ENCODE measurements at places on chromosomes 2 and 18. TPM values are rescaled to one million over a fixed set of nuclear protein-coding genes. Genes with fewer than 3 reads are reported as not detected.

DNA sequence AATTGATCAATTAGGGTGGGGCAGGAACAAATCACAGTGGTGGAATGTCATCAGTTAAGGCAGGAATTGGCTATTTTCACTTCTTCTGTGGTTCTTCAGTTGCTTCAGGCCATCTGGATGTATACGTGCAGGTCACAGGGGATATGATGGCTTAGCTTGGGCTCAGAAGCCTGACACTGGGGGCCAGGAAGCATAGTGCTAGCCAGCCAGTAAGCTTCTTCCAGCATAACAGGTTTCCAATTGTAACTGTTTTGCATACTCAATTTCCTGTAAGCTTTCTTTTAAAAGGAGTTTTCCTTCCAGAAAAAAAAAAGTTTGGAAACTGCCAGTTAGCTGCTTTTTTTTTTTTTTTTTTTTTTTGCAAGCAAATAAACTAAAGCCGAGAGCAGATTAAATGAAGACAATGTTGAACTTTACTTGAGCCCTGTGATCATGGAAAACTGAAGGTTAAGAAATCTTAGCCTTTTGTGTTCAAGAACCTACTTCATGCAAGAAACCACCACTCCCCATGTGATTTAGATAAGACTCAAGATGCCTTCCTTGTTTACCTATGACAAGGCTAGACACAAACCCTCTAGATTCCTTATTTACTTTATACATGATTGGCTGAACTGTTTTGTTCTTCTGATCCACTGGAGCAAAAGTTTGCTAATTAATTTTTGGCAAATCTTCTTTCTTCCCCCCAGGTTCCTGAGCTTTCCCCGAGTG lies 126.9 kb upstream of the LINC00305 start:
- no peak for DNase-seq

- DNase-seq: no peak
Observed at GRCh38 chr18:76756531-76757253, 65.7 kb upstream of the ZNF236 start.

The MLPH gene
- 57.8 TPM for total RNA-seq

DNA sequence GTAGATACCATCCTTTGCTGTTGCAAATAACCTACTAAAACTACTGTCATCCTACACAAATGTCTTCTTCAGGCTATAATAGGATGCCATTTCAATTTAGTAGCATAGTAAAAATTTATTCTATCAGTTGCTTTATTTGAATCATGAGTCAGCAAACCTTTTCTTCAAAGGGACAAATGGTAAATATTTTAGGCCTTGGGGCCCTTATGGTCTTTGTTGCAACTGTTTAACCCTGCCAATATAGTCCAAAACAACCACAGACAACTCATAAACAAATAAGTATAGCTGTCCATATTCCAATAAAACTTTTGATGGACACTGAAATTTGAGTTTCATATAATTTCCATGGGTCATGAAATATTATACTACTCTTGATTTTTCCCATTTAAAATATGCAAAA lies 54.0 kb upstream of the CCBE1 start:
- DNase-seq: no peak

The HOXD11 gene
- not detected for total RNA-seq

GRCh38 chr2:213455316-213456008 lies 171.2 kb downstream of the SPAG16 start:
- no peak for DNase-seq

GRCh38 chr2:220575963-220576362 lies 948.5 kb downstream of the SLC4A3 start:
- DNase-seq: no peak

DNA sequence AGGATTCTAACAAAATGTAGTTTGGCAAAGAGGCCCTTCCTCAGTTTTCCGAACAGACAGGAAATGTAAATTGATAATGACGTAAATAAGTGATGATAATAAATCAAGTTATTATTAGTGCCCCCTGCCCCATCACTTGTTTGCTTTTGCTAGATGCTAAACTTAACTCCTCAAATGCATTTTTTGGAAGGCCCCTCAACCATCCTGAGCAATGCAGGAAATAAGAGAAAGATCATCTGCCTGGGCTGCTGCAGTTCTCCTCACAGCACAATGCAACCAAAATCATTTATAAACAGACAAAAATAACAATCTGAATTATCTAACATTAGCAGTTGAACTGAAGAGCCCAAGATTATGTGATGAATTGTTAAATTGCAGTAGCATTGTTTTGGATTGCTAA lies 62.6 kb upstream of the PSMD14 start:
- no peak for DNase-seq

The SERPINB10 gene
- not detected for total RNA-seq

- no peak for DNase-seq
Observed at GRCh38 chr2:189849550-189849949, 65.3 kb downstream of the PMS1 start.

DNA sequence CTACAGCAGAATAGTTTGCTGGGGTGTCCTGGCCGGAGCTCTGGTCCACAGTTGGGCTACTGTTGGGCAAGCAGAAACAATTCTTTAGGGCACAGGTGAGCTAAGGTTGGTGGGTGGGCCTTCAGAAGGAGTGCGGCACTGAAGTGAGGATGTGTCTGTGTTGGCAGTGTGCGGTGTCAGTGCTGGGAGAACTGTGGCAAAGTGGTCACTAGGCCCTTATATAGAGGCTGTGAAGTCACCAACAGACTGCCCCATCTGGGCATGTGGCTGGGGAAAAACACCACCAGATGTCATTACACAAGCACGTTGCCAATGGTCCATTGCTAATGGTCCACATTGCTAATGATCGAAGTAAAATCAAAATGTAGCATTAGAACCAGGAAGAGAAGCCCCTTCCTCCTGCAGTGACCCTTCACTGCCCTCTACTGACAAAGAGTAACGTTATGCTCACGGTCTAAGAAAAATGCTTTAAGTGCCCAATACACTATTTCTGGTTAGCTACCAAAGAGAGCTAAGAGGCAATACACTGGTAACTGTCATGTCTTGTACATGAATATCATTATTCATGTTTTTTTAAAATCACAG lies 21.3 kb downstream of the SCN1A start:
- no peak for DNase-seq

The IFT172 gene
- 25.7 TPM for total RNA-seq

The CXCR1 gene
- total RNA-seq: 0.26 TPM

The TWIST2 gene
- total RNA-seq: 3.1 TPM

GRCh38 chr2:239835056-239835455 lies 190.1 kb downstream of the NDUFA10 start:
- DNase-seq: no peak

The UGT1A3 gene
- not detected for total RNA-seq

The DSEL gene
- 3.3 TPM for total RNA-seq

The SLC8A1 gene
- total RNA-seq: 852 TPM

GRCh38 chr2:237341872-237342271 lies 72.1 kb downstream of the COL6A3 start:
- DNase-seq: no peak

The OTOS gene
- not detected for total RNA-seq

DNA sequence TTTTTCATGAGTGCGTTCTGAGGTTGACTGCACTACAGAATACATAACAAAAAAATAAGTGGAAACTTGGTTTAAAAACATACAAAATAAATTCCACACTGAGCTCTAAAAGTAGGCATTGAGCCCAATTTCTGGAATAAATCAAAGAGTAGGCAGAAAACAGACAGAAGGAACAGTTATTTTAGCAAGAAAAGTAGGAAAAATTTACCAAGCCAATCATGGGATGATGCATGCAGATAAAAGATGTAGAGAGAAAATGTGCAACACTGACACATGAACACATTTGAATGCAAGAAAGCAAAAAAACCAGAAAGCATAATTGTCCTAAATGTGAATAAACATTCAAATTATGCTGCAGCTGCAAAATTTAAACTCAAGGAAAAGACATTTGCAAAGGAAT lies 308.3 kb downstream of the DLGAP1 start:
- no peak for DNase-seq

- DNase-seq: no peak
Observed at GRCh38 chr2:235279965-235280364, 213.9 kb upstream of the AGAP1 start.

- no peak for DNase-seq
Observed at GRCh38 chr18:463403-463802, 37.1 kb downstream of the COLEC12 start.

DNA sequence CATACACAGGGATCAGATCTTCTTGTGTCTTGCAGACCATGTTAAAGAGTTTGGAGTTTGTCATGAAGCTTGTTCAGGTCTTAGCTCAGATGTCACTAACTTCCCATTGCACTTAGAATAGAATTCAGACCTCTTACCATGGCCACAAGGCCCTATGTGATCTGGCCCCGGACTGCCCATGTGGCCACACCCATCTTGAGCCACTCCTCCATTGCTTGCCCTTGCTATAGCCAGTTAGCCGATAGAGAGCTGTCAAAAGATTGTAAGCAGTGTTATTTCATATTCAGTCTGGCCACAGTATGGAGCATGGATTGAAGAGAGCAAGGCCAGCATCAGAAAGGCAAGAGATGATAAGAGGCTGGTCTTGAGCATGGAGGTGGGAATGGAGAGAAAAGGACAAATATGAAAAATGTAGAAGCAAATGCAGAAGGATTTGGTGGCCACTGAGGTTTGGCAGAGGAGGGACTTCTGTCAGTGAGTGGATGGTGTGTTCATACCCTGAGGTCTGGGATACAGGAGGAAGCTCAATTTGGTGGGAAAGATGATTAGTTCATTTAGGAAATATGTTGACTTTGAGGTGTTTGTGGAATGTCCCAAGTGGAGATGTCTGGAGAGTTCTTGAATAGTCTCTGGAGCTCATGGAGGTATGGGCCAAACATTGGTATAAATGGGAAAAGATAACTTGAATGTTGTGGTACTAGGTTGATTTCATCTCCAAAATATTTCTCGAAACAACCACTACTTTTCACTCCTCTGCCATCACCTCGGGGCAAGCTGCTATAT lies 10.6 kb downstream of the DGUOK start:
- DNase-seq: no peak

DNA sequence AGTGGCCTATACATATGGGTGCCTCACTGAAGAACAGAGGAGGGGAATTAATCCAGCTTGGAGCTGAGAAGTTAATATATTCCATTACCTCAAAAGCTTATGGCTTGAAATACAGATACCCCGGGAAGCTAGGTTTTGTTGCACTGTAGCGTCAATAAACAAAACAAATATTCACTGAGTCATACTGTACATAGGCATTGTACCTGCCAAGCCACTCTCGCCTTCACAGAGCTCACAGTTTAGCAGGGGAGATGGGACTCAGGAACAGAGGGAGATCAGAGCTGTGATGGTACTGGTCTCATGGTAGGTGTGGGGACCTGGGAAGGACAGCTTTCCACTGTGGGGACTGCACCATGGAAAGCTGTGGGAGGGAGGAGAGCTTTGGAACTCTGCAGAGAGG lies 111.2 kb upstream of the ST6GAL2 start:
- no peak for DNase-seq

DNA sequence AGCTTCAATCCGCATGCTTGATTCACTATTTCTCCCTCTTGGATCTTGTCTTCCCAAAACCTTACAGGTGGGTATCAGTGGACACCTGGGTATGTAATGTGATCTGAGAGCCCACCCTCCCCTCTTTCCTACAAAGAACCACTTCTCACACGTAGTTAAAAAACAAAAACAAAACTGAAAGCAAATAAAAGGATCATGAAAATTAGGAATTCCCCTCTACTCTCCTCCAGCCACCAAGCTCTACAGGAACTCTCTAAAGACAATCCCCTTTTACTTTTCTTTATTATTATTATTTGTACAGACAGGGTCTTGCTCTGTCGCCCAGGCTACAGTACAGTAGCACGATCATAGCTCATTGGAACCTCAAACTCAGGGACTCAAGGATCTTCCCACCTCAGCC lies 40.8 kb upstream of the MYO1B start:
- DNase-seq: no peak

- DNase-seq: no peak
Observed at GRCh38 chr2:84876369-84876768, 4.5 kb downstream of the TRABD2A start.

The GYPC gene
- 83.2 TPM for total RNA-seq

DNA sequence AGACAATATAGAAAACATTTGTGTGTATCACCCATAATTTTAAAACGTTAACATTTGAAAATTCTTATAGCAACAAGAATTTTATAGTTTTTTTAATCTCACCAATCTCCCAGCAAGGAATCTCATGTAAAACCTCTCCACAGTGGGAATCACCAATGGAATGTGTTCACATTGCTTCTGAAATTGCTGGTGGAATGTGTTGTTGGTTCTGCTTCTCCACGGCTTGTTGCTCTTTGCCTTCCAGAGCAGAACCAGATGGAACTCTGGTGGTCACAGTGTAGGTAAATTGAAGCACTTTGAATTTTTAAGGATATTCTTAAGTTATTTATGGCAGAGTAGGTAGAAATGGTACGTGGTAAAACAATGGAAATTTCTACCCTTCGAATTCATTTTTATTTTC lies 35.1 kb downstream of the DCAF17 start:
- no peak for DNase-seq

DNA sequence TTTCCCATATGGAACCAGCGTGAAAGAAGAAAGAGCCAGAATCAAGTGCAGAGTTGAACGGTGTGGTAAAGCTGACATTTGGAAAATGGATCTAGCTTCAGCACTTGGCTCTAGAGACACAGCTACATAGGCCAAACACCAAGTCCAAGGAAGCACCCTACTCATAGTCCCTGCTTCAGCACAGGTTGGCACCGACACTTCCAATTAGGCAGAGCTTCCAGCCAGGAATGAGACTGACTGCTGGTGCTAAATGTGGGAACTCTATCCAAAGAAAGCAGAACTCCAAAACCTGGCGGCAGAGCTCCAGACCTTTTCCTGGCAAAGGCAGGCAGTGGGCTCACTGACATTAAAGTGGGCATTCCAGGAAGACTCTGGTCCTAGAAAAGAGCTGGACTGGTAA lies 125.4 kb upstream of the CTNNA2 start:
- no peak for DNase-seq

DNA sequence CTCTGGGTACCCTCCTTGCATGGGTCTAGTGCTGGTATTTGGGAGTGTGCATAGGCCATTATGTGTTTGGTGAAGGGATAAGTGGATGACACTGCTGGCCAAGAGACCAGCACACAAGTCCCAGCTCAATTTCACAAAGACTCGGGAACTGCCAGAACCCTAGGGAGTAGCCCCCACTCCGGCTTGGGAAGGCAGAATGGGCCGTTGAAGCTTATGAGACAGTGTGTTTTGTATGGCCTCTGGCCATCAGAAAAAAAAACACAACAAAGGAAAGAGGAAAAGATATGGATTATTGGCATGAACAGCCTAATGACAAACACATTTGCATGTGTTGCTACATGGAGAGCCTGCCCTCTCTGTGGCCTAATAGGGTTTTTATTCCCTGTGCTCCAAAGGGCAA lies 144.2 kb downstream of the TTC32 start:
- DNase-seq: no peak

The CNRIP1 gene
- total RNA-seq: 17.9 TPM

DNA sequence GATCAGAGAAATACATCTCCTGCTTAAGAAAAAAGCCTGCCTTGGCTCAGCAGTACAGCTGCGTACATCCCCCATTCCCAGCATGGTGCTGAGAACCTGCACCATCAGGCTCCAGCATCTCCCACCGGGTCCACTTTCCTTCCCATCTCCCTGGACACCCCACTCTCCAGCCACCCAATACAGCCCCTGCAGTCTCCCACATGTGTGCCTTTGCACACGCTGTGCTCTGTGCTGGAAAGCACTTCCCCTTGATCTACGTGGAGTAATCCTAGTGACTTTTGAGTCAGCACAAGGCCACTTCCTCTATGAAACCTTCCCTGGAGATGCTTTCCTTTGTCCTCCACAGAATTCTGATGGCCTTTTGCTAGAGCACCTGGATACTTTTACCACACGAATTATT lies 17.0 kb downstream of the STAT1 start:
- DNase-seq: peak; percentile 26

The MYOM1 gene
- total RNA-seq: 337 TPM
